SK-N-SH (cell line): ENCODE measurements at places on chromosomes 13 and 19. TPM values are rescaled to one million over a fixed set of nuclear protein-coding genes. Genes with fewer than 3 reads are reported as not detected.
A peak's percentile ranks its signal among the peaks of the same experiment; 100 is the strongest.

DNA sequence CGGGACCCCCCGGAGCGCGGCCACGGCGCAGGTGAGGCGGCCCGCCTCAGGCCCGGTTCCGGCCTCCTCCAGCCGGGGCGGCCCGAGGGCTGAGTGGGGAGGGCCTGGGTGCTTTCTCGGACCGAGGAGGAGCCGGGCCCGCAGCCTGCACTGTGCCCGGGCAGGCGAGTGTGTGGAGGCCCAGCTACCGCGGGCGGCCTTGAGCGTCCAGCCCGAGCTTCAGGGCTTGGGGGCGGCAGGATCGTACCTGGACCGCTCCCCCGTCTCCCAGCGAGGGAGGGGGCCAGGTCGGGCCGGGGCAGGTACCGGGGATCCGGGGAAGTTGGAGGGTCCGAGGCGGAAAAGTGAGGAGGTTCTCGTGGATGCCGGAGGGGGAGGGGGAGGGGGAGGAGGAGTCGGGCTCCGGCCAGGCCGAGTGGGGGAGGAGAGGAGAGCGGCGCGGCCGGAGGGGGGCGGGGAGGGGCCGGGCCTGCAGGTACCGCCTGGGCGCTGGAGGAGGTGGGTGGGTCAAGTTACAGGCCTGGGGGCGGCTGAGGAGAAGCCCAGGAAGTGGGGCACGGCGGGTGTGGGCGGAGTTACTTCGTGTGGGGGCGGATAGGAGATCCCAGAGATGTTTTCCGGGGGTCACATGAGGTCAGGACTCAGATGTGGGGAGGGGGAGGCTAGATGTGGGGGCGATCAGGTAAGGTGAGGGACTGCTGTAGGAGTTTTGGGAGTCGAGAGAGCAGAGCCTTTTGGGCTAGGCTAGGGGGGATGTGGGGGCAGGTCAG is 545 bp downstream of the NACC1 start:
- DNase-seq, result peak; percentile 83

DNA sequence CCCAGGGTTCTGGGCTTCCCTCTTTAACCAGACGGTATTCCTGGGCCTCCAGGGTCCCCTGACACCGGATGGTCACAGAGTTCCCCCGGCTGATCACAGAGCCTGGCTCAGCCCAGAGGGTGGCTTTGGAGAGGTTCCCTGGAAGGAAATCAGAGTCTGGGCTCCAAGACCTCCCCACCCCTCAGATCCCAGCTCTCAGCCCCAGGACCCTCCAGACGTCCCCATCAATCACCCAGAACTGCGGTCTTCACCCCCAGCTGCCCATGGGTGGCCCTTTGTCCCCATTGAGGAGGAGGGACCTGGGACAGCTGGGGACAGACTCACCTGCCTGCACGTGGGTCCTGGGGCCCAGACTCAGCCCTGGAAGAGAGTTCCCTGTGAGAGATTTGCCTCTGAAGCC is 955 bp downstream of the LILRA5 start:
- no peak for DNase-seq

FOSB gene
- 38.4 and 78.2 TPM in 2 replicates for polyA plus RNA-seq

DNA sequence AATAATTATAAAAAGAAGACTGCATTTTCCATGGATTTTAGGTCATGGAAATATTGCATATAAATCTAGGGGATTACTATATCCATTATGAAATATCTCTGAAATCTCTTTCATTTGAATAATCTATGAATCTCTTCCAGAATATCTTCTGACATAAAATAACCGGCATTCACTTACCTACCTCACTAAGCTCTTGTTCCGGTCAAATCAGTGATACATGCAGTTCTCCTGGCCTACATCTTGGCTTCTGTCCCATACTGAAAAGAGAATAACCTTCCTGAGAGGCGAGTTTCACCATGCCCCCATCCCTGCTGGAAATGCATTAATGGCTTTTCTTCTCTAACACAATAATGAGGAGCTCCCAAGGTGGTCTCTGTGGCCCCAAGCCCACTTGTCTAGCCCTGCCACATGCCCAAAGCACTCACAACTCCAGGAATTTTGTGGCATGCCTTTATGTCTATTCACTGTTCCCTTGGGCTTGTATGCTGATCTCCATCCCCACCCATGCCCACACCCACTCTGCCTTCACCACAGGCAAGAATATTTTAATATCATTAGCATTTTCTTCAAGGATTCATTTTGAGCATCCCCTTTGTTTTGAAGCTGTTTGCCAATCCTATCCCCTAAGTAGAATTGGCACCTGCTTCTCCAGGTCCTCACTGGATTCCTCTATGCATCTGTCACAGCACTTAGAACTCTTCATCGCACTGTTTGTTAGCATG is 401.6 kb downstream of the COG6 start:
- DNase-seq, result no peak

DNA sequence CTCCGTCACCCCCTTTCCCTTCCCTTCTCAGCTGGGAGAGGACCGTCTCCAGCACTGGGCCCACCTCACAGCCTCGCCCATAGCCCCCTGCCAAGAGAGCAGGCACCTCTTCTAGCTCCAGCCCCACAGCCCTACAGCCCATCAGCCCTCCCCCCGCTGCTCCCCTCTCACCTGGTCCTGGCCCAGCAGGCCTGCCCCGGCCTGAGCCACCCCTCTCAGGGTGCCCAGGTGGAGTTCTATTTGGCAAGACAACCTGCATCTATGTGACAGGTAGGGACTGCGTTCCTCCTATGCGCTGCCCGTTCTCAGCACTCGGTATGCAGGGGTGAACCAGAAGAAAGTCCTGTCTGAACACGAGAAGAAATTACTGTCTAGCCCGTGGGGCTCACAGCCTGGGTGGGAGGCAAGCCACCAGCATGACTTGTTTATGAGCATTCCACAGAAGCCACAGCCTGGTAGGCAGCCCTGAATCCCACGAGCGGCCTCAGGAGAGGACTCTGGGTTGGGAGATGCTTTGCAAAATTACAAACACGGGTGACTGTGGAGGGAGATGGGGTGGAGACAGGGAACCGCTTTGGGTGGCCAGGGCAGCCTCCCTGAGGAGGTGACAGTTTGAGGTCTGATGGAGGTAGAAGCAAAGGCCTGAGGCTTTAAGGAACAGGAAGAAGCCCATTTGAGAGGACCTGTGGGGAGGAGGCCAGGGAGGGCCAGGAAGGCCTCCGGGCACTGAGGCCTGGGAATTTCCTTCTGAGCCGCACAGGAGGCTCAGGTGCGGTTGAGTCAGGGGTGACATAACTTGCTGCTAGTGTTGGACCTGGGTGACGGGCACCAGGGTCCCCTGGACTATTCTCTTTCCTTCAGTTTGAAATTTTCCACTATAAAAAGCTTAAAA is 1.2 kb upstream of the PLEKHF1 start:
- DNase-seq, result no peak

DNA sequence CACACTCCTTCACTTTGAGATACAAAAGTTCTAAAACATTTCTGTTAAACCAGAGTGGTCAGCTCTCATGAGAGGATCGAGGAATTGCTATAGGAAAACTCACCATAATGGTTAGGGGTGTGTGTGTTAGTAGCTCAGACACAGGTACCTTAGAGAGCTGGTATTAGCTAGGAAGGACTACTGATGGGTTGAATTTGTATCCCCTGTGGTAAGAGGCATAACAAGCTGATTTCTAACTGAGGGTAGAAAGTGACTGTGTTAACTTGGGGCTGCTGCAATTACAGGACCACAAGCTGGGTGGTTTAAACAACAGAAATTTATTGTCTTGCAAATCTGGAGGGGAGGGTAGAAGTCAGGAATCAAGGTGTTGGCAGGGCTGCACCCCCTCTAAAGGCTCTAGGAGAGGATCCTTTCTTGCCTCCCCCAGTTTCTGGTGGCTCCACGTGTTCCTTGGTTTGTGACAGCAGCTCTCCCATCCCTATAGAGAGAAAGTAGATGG is 17.4 kb downstream of the LEUTX start:
- DNase-seq, result no peak

- no peak for DNase-seq
Observed at GRCh38 chr19:58569191-58569942, 3.8 kb downstream of the MZF1 start.

AMH gene
- 16.0 and 18.1 TPM in 2 replicates for polyA plus RNA-seq

NHLRC3 gene
- 7.1 and 11.4 TPM in 2 replicates for polyA plus RNA-seq

RXFP2 gene
- polyA plus RNA-seq, result not detected in 2 replicates

DNA sequence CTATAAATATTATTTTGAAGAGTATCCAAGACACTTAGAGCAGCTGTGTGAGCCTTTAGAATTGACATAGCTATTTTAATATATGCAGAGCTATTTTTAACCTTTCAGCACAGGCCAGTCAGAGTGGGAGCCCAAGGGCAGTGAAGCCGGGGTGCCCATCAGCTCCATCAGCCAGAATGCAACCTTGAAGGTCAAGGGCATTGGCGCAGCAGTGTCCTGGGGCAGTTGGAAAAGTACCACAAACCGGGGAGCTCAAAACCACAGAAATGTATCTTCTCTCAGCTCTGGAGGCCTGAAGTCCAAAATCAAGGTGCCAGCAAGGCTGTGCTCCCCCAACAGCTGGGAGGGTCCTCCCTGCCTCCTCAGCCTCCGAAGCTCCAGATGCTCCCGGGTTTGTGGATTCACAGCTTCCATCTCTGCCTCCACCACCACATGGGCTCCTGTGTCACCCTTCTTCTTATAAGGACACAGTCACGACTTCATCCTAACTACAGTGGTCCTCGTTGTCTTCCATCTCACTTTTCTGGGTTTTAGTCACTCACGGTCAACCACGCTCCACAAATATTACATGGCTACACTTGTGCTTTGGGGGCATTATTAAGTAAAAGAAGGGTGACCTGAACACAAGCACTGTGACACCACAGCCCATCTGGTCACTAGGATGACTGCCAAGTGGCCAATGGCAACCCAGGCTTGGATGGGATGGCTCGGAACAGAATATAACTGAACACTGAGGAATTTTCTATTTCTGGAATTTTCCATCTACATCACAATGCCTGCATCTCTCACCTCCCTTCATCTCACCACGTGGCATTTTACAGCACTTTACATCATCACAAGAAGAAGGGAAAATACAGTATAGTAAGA is 15.9 kb upstream of the GAS6 start:
- no peak for DNase-seq

GRCh38 chr13:82963226-82964099 is 918.8 kb downstream of the SLITRK1 start:
- DNase-seq, result no peak

CILP2 gene
- 0.96 and 1.9 TPM in 2 replicates for polyA plus RNA-seq
